Right ventricle myocardium inferior (tissue), 1 donor: ENCODE measurements at places on chromosomes 12 and 14.

DNA sequence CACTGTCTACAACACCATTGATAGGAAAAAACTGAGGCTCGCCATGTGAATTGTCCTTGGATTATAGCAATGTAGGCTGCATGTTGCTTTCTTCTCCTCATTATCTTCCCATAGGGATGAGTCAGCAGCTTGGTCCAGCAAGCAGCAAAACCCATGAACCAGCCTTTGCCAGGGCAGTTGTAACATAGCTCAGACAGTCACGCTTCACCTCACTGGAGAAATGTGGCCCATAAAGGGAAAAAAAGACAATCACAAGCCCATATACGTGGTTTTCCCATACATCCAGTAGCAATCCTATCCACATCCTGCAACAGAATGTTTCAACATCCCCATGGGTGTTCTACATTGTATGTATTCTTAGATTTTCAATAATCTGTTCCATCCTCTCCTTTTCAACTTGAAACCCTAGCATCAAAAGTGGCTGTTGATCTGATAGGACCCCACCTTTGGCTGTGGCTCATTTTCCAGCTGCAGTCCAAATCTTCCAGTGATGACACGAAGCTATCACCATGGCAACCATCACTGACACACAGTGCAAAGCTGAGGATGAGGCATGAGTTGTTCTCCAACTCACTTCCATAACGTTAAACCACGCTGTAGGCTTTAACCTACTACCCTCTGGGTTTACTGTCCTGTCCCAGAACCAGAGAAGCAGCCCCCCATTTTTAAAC lies 34.0 kb downstream of the GRIN2B start:
- no peak for DNase-seq

GRCh38 chr14:106269029-106269428 lies 742.6 kb downstream of the TMEM121 start:
- no peak for DNase-seq

GRCh38 chr14:33475623-33476022 lies 475.3 kb downstream of the EGLN3 start:
- DNase-seq, result no peak

DNA sequence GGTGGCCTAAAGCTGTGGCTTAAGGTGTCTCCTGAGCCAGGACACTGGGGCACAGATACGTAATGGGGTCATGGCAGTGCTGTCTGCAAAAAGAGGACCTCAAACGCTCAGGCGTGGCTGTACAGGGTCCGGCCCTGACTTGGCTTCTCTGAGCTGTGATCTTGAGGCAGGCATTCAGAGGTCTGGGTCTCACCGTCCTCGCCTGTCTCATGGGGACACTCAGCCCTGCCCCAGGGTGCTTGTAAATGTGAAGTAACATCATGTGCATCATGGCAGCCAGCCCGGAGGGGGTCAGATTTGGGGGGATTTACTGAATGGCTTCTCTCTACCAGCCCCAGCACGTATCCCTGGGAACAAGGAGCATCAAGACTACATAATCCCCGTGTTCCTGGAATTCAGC lies 28.8 kb downstream of the DIO3 start:
- DNase-seq, result no peak

GRCh38 chr14:90534091-90534837 lies 137.4 kb downstream of the CALM1 start:
- peak; percentile 54 for DNase-seq

DNA sequence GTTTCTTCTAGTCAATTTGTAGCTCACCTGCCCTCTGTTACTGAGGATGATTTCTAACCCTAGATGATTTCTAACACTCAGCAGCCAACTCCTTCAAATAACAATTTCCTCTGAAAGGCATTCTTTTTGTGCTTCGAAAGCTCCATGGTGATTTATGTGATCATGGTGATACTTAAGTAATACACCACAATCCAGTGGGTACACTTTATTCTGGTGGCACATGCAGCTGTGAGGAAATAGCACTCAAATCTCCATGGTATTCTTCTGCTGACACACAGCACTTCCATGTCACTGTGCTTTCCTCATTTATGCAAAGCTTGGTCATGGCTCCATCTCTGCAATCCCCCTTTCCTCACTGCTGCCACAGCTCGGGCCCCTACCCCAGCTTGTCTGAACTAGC lies 73.7 kb downstream of the PTPN21 start:
- no peak for DNase-seq

- DNase-seq, result no peak
Measured at GRCh38 chr12:131882804-131883520, 11.5 kb upstream of the ULK1 start.

- DNase-seq, result no peak
Measured at GRCh38 chr12:26428420-26428819, 233.0 kb downstream of the SSPN start.

DNA sequence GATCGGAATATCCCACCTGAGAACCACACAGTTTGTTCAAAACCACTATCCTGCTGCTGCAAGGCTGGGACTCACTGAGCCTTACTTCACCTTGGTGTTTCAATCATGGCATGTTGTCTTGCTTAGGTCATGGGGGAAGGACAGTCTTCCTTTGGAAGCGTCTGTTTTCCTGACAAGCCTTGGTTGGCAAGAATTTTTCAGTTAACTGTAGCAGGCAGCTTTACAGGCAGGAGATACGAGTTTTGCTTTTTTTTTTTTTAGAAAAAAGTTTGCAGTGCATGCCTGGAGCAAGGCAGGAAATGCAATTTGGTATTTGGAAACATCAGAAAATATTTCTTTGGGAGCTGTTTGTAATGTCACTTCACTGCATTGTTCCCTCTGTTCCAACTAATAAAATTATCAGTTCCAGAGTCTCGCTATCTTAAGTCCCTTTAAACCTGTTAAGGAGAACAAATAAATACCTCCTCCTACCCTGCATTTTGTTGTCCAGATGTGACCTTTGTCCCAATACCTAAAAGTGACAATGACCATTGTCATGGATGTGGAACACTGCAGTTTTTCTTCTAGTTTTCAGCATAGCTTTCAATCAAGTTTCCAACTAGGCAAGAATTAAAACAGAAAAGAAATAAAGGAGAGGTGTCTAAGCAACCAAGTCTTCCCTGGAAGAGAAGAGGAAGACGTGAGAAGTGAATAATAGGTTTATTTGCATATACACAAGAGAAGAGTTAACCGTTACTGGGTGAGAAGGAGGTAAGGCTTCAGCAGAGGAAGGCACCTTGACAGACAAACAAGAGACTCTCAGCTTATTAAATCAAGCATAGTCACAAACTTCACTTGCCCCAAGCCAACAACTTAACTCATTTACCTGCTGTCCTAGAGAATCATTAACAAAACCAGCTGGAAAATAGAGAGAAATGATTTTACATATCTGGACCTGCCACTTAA lies 71.4 kb upstream of the ACTN1 start:
- no peak for DNase-seq

GRCh38 chr14:63988579-63988978 lies 135.8 kb downstream of the SYNE2 start:
- no peak for DNase-seq

GRCh38 chr14:61470961-61471293 lies 149.5 kb downstream of the PRKCH start:
- no peak for DNase-seq

- no peak for DNase-seq
Measured at GRCh38 chr12:46523863-46524770, 151.5 kb upstream of the SLC38A2 start.

DNA sequence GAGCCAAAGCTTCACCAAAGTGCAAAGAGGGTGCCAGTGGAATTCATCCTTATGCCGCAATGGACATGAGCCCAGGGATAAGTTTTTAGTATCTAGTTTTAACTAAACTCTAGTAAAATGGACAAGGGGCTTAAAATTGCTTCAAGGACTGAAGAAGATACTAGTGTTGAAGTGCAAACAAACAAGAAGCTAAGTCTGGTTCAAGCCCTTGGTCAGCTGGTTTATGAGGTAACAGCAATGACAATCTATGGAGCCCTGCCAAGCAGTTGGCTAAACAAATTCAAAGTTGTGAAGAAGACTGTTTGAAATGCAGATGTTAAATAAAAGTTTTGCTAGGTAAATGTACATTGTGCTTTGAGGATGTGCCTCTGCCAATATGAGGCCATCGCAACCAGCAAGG lies 209.4 kb downstream of the KTN1 start:
- no peak for DNase-seq

DNA sequence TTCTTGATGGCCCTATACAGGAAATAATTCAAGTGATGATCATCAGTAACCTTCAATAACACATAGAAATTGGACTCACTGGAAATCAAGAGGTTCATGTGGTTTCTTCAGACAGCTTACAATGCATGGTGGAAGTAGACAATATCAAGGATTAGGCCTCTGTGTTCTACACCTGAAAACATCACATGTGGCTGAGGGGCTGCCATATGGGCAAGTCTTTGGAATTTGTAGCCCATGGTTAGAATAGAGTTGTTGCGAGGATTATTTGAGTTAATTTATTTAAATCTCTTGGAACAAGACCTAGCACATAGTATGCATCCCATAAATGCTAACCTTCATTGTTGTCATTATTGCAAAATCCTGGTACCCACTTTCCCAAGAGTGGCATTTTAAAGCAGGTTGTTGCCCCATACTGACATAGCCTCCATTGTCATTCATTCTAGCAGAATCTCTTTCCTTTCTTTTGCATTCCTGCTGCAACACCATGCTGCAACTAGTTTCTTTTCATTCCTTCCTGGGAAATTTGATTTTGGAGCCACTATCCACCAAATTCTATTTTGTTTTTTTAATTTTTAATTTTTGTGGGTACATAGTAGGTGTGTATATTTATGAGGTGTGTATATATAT lies 352.7 kb upstream of the NAV3 start:
- DNase-seq, result no peak

DNA sequence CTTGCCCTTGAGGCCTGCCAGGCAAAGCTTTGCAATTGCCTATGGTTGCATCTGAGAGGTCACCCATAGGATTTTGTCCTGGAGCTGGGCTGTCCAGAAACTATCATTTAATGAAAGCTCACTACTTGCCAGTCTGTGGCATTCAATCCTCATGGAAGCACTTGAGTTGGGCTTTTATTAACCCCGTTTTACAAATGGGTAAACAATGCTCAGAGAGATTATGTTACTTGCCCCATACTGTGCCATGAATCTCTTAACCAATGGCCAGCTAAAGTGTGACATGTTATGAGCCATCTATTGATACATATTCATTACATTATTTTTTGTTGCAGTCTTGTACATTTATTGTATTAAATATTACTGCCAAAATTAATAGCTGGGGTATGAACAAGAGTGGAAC lies 35.9 kb downstream of the PDZRN4 start:
- DNase-seq, result no peak

DNA sequence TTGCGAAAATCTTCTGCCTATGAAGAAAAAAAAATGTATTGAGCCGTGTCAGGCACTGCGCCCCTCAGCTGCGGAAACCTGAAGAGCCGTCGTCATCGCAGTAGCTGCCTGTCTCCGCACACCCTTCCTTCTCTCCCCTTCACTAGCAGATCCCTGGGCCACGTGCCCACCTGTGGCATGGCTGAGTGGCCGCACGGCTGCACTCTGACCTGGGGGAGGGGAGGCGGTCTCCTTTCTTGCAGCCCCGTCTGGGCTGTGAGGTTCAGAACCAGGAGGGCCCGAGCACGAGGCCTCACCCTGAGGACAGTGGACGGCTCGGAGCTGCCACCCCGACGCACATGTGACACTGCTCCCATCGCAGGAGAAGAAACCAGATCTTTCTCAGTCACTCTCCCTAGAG lies 24.9 kb downstream of the PGAM5 start:
- no peak for DNase-seq

DNA sequence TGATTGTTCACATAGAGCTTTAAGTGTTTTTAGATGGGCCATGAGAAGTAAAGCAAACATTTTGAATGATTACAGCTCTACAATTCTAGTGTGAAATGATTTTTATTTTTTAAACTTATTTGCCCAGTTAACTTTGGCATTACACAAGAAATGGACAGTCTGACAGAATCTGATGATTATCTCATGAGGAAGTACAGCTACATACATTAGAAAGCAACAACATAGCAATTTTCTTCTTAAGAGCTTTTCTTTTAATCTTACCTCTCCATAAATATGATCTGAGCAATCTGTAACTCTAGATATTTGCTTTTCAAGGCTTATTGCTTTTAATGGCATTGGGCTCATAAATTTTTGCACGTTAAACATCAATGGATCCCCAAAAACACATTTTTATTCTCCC lies 26.5 kb upstream of the PPP1R12A start:
- no peak for DNase-seq

- DNase-seq, result no peak
Measured at GRCh38 chr12:119838826-119839600, 38.1 kb downstream of the CIT start.

- DNase-seq, result peak; percentile 69
Measured at GRCh38 chr12:131829791-131830334, 1.7 kb downstream of the MMP17 start.

DNA sequence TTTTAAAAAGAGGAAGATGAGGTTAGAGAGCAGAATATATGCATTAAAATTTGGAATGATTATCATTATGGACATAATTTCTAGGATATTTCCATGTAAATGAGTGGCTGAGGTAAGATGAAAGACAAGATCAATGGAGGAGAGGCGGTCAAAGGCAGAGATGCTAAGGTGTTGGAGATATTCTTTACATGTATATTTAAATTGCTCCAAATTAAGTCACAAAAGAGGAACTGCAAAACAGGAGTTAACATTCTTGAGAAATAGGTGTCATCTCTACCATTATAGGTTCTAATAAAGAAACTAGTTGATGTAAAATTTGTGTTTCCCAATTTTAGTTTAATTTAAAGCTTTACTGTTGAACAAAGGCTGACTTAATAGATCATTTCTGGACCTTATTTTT lies 268.5 kb upstream of the PPFIA2 start:
- no peak for DNase-seq

DNA sequence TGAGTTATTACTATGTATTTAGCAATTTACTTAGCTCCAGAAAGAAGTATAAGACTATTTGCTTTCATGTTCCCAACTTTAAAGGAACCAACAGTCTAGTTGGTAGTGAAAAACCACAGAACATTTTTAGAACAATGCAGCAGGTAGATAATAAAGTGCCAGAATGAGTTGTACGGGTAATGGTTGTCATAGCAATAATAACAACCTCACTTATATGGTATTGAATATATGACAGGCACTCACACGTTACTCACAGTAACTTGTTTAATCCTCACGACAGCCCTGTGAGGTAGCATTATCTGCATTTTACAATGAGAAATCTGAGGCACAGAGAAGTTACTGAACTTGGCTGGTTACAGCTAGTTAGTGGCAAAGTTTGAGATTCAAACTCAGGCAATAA lies 10.6 kb upstream of the GAPDH start:
- no peak for DNase-seq

DNA sequence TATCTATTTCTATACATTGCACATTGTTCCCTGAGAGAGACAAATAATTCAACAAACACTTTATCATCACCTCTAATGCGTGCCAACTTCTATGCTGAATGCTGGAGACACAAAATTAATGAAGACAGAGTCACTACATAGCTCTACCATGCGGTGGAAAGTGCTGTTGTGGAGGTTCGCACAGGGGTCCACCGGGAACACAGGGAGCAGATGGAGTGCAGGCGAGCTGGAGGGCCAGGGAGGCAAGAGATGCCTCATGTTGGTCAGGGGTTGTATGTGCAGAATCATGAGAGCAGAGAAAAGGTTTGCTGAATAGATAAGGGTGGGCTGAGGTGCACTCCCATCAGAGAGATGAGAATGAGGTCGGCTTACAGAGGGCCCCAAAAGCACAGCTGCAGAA lies 25.2 kb downstream of the FAM234B start:
- peak; percentile 62 for DNase-seq
